ENCODE measurements at places on chromosomes 13 and 19. TPM values are rescaled to one million over a fixed set of nuclear protein-coding genes. Genes with fewer than 3 reads are reported as not detected.
A peak's percentile ranks its signal among the peaks of the same experiment; 100 is the strongest.

DNA sequence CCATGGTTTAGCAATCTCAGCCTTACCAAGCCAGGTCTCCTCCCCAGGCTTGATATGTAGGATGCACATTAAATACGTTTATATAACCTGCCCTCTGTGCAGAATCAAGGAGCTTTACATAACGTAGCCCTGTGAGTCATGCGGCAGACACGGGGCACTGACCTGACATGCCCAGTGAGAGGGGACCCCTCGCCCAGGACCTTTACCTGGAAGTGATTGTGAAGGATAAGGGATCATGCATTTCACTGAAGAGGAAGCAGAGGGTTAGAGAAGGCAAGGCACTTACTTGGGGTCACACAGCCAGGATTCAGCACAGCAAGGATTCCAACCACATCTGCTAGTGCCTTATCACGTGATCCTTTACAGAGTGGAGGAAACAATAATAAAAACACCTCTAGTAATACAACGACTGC, 18.9 kb upstream of the FOSB start:
- no peak for DNase-seq

GRCh38 chr13:24341439-24341838, 32.1 kb downstream of the C1QTNF9 start:
- DNase-seq: no peak

DNA sequence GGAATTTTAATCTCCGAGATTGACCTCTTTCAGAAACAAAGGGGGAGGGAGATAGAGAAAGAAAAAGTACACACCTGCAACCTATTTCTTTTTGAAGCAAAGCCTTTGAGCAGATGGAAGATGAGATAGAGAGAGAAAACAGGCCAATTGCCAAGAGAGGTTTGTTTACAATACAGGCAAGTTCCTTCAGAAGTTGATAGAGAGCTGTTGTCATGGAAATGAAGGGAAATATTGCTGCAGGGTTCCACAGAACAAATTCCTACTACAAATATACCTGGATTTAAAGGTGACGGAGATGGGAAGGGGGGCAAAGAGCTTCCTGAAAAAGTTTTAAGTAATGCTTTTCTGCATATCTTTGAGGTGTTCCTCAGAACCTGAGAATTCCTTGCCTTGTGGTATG, 388.4 kb downstream of the NDFIP2 start:
- DNase-seq: no peak

- DNase-seq: no peak
Observed at GRCh38 chr13:104071806-104072205, 1005.6 kb upstream of the SLC10A2 start.

DNA sequence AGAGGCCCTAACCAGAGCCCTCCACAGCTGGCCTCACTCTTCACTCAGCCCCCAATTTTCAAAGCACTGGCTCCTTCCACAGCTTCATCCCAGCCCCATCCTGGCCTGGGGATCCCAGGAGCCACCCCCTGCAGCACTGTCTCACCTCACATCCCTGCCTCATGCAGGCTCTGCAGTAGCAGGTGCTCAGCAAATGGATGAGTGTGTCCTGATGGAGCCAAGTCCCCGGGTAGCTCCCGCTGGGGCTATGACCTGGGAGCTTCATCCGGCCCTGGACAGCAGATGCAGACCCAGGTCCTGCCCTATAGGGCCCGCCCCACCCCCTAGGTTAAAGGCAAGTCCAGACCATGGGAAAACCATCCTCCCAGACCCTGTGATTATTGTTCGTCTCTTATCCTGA, 143.2 kb upstream of the ZNF507 start:
- no peak for DNase-seq

GRCh38 chr19:15072930-15073647, 8.9 kb upstream of the OR1I1 start:
- DNase-seq: no peak

- no peak for DNase-seq
Observed at GRCh38 chr13:41122838-41123237, 9.8 kb downstream of the KBTBD6 start.

- DNase-seq: no peak
Observed at GRCh38 chr19:15114153-15114540, 6.9 kb downstream of the SYDE1 start.

- DNase-seq: no peak
Observed at GRCh38 chr13:76638181-76638580, 248.0 kb downstream of the KCTD12 start.

- DNase-seq: peak; percentile 91
Observed at GRCh38 chr19:49065905-49066512, 1.4 kb upstream of the NTF4 start.

- DNase-seq: no peak
Observed at GRCh38 chr13:46165485-46166223, 16.3 kb downstream of the LCP1 start.

GRCh38 chr19:40264314-40265054, 20.7 kb downstream of the AKT2 start:
- no peak for DNase-seq

DNA sequence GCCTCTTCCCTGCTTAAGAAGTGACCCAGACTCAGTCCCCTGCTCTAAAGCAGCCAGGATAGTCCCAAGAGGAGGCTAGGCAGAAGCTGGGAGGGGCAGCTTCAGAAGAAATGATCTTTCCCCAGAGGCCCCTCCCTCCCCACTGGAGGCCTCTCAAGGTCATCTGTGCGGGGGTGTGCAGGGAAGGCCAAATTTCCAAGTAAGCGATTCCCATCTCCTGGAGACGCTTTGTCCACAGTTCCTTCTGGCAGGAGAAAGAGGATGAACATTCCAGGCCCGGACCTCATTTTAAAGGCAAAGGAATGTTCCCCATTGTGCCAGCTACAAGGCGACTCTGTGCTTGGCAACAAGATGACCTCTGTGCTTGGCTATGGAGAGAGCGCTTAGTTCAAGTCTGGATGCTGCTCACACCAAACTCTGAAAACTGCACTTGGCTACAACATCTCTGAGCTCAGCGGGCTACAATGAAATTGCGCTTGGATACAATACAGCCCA, 23.5 kb downstream of the COL5A3 start:
- no peak for DNase-seq

DNA sequence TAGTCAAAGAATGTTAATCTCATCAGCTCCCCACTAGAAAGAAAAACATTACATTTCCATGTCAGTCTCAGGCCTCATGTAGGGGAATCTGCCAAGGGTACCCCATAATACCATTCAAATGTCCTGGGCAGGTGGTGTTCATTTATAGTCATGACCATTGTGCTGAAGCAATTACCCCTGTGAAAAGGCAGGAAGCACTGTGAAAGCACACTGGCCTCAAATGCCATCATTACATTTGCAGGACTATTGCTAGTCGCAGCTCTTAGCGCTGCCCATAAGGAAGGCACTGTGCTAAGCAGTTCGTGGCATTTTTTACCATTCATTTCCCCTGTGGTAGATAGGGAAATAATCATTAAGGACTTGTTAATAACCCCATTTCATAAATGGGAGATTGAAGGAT, 109.0 kb downstream of the LHFPL6 start:
- no peak for DNase-seq

DNA sequence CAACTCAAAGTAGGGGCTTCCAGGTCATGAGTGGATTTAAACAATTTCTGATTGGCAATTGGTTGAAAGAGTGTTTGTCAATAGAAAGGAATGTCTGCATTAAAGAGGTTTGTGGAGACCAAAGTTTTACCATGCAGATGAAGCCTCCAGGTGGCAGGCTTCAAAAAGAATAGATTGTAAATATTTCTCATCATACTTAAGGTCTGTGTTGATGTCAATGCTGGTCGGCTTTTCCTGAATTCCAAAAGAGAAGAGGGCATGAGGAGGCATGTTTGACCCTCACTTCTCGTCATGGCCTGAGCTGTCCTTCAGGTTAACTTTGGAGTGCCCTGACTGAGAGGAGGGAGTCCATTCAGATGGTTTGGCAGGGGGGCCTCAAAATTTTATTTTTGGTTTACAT, 125.4 kb upstream of the RFC3 start:
- no peak for DNase-seq

DNA sequence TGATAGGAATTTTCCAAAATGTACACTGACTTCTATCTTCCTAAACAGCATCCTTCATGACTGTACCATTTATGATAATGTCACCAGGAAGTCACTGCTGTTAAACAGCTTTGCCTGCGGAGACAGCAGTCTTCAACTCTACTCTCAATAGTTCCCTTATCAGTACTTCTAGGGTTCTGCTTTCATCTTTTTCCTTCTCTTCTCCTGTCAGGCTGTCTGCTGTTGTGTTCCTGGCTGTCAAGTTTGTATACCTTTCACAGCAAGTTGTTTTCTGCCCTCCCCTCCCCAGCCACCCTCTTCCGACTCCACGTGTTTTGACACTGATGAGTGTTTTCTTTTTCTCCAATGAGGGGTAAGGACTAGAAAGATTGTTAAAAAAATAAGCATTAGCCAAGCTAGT, 2.2 kb downstream of the UPF3A start:
- DNase-seq: no peak

DNA sequence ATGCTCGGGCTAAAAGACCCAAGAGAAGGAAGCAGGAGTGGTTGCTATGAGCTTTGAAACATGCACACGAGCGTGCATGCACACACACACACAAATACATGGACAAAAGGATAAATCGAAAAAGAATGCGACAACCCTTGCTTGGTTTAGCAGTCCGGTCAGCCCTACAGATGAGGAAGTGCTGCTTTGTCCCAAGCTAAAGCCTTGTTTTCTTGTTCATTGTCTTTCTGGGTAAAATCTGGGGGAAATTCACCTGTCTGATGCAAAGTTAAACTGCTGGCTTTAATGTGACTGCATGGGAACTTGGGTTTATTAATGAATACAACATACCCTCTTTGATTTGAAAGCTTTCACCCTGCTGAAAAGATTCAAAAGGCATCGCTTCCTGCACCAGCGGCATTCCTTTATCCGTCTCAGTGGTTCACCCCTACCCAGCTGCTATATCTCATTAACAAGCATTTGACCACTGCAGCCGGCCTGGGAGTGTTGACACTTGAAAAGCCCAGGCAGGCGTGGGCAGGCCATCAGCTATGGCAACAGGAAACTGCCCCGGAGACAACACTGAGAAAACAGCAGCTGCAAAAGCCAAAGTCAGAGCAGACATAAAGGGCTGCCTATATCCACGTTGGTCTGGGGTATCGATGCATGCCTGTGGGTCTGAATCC, 301.7 kb downstream of the NDFIP2 start:
- DNase-seq: no peak

DNA sequence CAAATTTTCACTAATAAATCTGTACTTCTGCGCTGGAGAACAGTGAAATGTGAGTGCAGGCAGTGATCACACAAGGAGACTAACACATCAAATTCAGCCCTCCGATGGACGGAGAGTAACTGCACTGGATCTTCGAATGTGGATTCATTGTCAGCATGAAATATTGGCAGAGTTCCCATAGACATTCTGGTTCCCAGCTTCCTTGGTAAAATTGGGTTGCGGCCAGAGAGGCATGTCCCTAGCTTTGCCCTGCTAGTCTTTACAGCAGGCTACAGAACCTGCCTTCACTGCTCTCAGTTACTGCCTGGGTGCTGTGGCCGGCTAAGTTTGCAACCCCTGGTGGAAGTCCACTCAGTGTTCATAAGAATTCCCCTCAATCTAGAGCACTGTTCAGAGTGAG, 32.3 kb upstream of the UQCRFS1 start:
- no peak for DNase-seq

- no peak for DNase-seq
Observed at GRCh38 chr19:31066385-31066784, 282.9 kb downstream of the TSHZ3 start.

GRCh38 chr19:13691569-13692435, 72.5 kb upstream of the MRI1 start:
- no peak for DNase-seq

DNA sequence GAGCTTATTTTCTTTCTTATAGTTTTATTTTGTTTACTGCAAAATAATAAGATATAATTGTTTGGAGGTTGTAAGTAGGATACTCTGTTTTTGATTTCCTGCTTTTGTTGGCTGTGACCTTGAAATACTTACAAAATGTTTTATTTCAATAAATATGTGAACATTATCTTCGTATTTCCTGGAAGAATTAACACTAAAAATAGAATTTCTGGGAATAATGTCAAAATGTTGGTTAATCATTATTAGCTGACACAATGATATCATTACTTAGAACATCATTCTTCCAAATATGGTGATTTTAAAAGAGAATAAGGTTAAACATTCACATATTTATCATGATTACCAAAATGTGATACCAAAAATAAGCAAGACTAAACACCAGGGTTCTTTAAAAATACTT, 1148.6 kb upstream of the PRR20A start:
- no peak for DNase-seq

DNA sequence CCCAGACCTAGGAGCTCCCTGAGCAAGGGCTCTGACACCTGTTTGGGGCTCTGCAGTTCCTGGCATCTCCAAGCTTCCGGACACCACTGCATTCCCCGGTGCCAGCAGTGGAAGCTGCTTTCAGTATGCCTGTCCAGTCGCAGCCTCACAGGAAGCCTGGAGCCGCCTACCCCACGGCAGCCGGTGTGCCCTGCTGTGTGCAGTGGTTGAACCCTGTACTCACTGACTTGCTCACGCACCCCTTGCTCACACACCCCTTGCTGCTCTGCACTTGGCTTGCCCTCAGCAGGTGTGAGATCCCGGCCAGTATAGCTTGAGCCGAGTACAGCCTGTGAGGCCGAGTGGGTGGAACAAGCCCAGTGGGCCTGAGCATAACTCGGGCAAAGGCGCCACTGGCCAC, 70.3 kb downstream of the PIBF1 start:
- DNase-seq: no peak

The GPC6 gene
- total RNA-seq: 0.47 TPM

The NOVA2 gene
- total RNA-seq: 1.1 TPM

The JAK3 gene
- 1.5 TPM for total RNA-seq

The ZNF556 gene
- total RNA-seq: 0.26 TPM

The KCTD15 gene
- total RNA-seq: 3.8 TPM

The VMAC gene
- 3.0 TPM for total RNA-seq

The CCL25 gene
- total RNA-seq: not detected

The IGLON5 gene
- total RNA-seq: not detected

Measured in gastrocnemius medialis (tissue), 4 donors.